KBM-7 (cell line): ENCODE measurements at places on chromosomes 5 and 9.
A peak's percentile ranks its signal among the peaks of the same experiment; 100 is the strongest.

DNA sequence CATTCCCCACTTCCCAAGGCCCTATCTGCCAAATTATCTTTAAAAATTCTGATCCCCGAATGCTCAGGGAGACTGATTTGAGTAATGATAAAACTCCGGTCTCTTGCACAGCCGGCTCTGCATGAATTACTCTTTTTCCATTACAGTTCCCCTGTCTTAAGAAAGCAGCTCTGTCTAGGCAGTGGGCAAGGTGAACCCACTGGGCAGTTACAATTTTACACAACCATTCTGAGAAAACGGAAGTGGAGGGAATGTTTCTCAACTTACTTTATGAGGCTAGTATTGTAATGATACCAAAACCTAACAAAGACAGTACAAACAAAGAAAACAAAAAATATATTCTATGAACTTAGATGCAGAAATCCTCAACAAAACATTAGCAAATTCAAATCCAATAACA lies 100.0 kb downstream of the MCTP1 start:
- DNase-seq, result peak; percentile 22

GRCh38 chr5:52801329-52801728 lies 13.6 kb downstream of the ITGA1 start:
- peak; percentile 28 for DNase-seq

GRCh38 chr9:130698514-130698913 lies 4.9 kb downstream of the EXOSC2 start:
- DNase-seq, result no peak

GRCh38 chr5:177607115-177607451 lies 7.2 kb downstream of the B4GALT7 start:
- DNase-seq, result no peak

DNA sequence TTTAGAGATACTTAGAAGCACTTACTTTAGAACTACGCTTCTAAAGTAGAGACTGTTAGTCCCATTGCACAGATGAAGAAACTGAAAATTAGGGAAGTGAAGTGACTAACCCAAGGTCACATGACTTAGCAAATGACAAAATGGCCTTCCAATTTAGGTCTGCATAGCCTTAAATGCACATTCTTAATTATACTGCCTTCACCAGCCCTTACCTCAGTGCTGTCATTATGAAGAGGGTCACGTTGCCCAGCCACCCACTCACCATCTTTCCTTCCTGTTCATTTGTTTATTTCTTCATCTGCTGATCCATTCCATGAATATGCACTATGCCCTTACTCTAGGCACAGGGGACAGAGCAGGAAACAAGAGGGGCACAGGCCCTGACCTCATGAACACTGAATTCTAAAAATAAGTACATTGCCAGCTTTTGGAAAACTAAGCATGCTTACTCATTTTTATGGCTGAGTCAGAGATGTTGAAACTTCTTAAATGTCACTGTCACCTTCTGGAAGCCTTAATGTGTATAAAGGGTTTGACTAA lies 8.6 kb downstream of the HAVCR2 start:
- peak; percentile 7 for DNase-seq

DNA sequence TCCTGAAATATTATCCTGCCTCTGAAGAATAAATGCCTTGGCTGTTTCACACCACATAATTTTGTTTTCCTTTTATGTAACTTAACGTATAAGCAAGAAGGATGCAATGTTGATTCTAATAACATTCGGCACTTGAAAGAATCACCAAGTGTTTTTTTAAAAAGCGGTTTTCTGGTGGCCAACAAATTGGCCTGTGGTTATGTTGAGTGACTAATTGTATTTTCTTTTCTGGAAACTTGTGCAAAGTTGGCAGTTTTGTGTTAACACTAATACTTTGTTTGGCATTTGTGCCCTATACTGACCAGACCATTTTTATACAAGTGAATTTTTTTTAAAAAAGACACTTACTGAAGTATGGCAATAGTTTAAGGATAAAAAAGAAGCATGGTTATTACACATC lies 452.7 kb downstream of the BNC2 start:
- no peak for DNase-seq

DNA sequence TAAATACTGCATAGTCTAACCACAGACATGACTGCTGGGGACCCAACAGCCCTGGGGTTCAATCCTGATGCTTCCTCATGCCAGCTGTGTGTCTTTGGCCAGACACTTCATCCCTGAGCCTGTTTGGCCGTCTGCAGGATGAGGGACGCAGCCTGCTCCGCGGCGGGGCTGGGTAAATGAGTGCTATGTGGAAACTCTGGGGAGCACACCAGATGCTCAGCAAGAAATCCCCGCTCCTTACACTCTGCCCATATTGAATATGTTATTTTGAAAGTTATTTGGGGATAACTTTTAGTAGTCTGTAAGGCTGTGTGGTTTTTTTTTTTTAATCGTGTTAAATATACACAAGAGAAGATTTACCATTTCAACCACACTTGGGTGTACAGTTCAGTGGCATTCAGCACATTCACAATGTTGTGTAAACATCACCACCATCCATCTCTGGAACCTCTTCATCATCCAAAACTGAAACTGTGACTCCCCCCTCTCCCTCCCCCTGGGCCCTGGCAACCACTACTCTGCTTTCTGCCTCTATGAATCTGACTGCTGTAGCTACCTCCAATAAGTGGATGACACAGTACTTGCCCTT lies 42.7 kb downstream of the SH3PXD2B start:
- DNase-seq, result no peak

- DNase-seq, result no peak
Measured at GRCh38 chr5:34684281-34684979, 28.3 kb downstream of the RAI14 start.

DNA sequence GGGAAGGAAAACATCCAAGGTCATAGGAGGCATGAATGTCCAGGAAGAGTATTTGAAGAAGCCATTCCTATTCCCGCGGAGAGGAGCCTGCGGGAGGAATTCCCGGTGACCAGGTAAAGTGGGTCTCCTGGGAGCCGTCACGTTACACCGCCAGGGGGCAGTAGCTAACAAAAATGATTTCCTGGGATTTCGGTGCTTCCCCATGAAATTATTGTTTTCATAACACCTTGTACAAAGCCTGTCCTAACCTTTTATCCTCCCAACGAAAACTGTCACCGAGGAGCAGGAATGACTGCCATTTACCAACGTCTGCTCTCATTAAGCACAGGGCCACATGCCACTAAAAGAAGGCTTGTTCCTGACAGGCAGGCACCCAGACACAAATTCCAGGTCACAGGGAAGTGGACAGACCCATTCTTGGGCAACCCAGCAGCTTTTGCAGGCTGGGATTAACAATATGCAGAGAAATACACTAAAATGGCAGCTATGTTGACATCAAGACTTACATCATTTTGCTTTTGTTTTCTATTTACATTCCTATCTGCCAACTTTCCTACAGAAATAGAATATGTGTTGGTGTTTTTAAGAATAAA lies 41.2 kb upstream of the CTSL start:
- DNase-seq, result no peak

DNA sequence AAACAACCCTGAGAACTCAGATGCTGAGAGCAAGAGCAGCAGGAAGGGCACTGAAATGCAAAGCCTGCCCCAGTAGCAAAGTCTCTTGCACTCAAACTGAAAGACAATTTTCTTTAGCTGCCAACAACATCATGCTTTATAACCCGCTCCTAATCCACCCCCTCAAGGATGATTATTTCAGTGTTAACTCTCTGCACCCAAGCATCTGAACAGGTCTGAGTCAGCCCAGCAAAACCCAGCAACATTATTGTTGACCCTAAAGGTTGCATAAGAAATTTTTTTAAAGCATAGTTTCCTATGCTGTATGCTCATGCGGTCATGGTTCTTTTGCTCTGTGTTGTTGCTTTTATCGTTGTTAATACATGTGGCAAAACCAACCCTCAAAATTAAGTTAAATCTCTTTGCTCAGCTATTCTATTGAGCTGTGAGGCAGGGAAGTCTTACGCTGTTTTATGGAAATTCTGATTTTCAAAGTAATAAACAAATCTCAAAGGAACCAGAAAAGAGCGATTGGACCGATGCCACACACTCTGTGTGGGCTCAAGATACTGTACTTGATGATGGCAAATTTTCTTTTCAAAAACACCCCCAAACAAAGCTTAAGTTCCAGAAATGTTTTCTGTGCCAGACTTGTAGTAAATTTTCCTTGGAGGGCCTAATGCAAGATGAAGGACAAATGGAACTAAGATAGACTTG lies 440.6 kb upstream of the MPDZ start:
- DNase-seq, result no peak
